ENCODE measurements at places on chromosomes 11 and 22. TPM values are rescaled to one million over a fixed set of nuclear protein-coding genes. Genes with fewer than 3 reads are reported as not detected.

DNA sequence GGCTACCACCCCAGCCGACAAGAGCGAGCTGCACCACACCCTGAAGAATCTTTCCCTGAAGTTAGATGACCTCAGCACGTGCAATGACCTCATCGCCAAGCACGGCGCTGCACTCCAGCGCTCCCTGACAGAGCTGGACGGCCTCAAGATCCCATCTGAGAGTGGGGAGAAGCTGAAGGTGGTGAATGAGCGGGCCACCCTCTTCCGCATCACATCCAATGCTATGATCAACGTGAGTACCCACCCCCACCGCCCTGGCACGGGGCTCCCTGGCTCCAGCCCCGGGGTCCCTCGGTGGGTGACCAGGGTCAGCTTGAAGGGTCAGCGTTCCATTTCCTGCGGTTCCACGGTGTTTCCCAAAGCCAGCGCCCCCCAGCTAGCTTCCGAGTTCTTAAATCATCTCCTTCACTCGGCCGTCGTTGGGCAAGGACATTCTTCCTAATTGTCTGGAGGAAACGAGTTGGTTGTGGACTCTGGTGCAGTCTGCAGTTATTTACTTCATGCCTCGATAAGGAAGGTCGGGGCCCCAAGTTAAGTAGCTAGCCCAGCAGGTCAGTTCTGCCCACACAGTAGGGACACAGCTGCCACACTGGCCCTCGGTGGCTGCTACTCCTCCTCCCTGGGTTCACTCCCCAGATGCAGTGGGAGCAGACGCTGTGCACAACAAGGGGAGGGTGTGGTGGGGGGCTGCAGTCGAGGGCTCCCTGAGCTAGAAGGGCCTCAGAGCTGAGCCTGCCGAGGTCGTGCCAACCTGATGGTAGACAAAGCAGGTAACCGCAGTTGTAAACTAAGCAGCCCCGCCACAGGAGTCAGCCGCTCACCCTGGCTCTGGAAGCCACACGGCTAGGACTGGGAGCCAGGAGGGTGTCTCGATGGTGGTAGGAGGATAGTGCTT lies 97.9 kb downstream of the MORC2 start:
- DNase-seq, result no peak

GRCh38 chr22:49007013-49007653 lies 820.5 kb downstream of the BRD1 start:
- no peak for DNase-seq

Gene NPTXR
- total RNA-seq, result 1.9 TPM

DNA sequence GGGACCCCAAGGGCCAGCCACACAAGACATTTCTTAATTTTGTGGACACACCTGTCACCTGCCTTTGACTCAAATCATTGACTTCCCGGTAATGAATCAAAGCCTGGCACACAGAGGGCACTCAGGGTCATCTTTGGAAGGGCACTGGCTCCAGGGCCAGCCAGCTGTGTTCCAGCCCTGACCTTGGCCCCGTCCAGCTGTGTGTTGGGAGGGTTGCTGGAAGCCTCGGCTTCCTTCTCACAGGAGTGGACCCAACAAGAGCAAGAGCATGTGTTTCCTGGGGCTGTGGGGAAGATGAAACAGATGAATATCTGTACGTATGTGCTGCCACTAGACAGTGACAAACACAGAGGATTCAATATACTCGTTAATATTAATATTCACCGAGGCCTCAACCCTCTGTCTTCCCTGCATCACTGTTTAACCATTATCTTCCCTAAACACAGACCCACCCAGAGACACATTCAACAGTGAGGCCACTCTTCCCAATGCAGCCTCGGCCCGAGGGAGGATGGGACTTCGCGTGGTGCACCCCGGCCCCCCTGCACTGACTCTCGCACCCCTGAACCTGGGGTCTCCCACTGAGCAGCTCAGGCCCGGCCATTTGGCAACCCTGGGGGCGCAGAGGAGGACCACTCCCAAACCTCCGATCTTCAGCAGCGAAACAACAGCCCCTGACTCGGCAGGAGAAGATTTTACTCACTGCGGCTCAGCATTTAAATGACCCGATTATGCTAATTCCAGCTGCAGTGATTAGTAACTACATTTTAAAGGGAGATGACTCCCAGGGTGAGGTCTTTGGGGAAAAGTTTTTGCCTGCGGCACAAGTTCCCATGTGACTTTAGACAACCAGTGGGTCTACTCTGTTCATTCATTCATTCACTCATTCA lies 45.7 kb downstream of the PHF21B start:
- no peak for DNase-seq

- no peak for DNase-seq
These were observed 47.8 kb downstream of the FANCF start for GRCh38 chr11:22577854-22578253.

DNA sequence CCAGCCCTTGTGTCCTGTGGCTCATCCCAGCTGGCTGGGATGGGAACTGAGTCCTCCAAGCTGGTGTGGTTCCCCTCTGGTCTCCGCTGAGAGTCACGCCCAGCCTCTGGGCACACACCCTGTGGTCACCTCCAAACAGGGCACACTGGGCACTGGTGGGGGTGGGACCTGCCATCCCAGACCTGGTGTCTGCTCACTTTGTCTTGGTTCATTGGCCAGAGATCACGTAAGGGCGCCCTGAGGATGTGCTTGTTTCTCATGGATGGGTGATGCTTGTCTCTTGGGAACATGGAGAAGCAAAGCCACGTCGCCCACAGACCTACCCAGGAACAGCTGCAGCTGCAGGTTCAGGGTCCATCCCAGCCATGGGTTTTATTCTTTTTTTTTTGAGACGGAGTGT lies 43.1 kb downstream of the LRP5 start:
- no peak for DNase-seq

Gene FAM180B
- total RNA-seq, result not detected

Gene C11orf98
- 107 TPM for total RNA-seq

Data from activated CD4-positive, alpha-beta memory T cell treated with anti-CD3 and anti-CD28 coated beads for 36 hours (primary cell).